ENCODE measurements at places on chromosomes 16 and 17.

- DNase-seq = no peak
Measured at GRCh38 chr17:48236681-48237134, 129.1 kb downstream of the SNX11 start.

GRCh38 chr17:45225964-45226530 lies 4.4 kb downstream of the FMNL1 start:
- peak; percentile 89 for DNase-seq

GRCh38 chr16:25007284-25007984 lies 7.7 kb downstream of the ARHGAP17 start:
- no peak for DNase-seq

DNA sequence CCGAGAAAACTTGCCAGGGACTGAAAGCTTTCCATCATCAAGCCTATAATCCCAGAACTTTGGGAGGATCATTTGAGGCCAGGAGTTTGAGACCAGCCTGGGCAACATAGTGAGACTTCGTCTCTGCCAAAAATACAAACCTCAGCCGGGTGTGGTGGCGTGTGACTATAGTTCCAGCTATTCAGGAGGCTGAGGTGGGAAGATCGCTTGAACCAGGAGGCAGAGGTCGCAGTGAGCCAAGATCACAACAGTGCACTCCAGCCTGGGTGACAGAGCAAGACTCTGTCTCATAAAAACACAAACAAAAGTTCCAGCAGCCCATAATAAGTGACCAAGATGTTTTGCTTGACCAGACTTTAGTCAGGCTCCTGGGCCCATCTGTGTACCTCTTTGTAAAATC lies 1.9 kb downstream of the MEAK7 start:
- peak; percentile 16 for DNase-seq

DNA sequence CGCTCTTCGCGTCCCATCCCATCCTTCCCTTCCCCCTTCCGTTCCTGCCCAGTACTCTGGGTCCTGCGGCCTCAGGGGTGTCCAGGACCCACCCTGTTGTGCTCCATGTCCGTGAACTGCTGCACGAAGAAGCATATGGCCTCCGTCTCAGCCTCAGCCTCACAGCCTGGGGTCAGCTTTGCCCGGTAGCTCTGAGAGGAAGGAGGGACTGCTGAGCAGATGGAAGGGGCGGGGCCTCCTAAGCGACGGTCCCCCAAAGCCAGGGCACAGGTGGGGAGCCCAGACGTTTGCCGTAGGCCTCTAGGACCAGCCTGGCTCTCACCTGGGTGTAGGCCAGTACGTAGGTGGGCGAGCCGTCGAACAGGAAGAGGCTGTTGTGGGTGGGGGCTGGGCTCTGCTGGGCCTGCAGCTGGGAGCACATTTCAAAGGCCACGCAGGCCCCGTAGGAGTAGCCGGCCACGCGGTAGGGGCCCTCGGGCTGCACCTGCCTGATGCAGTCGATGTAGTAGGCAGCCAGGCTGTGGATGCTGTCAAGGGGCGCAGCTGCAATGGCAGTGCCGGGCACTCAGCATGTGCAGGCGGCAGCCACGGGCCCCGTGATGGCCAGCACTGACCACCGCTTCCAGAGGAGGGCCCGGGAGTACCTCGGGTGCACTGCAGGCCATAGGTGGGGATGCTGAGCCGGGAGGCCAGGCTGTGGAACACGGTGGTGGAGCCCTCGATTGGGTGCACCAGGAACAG lies 14.6 kb upstream of the DUS1L start:
- DNase-seq = no peak

GRCh38 chr16:63516394-63516793 lies 1480.2 kb upstream of the CDH8 start:
- DNase-seq = no peak

GRCh38 chr17:78045316-78045715 lies 83.2 kb downstream of the TMC6 start:
- no peak for DNase-seq

DNA sequence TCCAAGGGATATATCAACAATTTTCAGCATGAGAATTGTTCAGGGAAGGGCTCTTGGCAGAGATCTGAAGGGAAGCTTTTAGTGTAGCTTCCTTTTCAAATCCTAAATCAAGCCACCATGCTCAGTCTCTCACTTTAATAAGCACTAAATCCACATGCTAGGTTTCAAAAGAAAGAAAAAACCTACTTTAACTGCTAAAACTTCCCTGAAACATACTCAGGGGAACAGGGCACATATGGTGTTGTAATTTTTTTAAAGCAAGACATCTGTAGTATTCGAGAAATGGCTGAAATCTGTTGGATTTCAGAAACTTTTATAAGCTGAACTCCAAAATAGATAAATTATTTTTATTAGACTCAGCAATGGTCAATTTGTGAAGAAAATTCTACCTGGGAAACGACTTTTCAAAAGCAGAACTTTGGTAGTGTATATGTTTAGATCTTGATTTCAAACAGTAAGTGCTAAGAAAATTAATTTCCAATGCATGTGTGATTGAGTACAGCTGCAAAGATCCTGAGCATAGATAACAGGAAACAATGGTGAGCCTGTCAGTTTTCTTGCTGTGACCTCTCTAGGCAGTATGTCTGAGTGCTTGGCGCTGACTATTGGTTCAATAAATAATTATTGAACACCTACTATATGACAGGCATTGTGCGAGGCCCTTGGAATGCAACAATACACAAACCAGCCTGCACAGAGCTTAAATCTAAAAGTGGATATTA lies 804.5 kb upstream of the SOX9 start:
- DNase-seq = no peak

GRCh38 chr17:59669411-59669810 lies 37.8 kb downstream of the PTRH2 start:
- DNase-seq = no peak

- no peak for DNase-seq
Measured at GRCh38 chr16:52283018-52283417, 263.9 kb downstream of the TOX3 start.

GRCh38 chr16:17658881-17659280 lies 188.1 kb upstream of the XYLT1 start:
- no peak for DNase-seq

DNA sequence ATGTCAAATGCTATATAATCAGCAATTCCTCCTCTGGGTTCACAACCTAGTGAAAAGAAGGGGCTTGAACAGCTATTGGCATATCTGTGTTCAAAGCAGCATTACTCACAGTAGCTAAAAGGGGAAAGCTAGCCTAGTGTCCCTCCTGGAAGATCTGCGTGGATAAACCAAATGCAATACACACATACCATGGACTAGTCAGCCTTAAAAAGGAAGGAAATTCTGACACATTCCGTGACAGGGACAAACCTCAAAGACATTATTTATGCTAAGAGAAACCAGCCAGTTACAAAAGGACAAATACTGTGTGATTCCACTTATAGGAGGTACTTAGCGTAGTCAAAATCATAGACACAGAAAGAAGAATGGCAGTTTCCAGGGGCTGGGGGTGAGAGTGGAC lies 90.1 kb downstream of the XYLT1 start:
- DNase-seq = no peak

- DNase-seq = no peak
Measured at GRCh38 chr16:280991-281659, 734 bp downstream of the ARHGDIG start.

DNA sequence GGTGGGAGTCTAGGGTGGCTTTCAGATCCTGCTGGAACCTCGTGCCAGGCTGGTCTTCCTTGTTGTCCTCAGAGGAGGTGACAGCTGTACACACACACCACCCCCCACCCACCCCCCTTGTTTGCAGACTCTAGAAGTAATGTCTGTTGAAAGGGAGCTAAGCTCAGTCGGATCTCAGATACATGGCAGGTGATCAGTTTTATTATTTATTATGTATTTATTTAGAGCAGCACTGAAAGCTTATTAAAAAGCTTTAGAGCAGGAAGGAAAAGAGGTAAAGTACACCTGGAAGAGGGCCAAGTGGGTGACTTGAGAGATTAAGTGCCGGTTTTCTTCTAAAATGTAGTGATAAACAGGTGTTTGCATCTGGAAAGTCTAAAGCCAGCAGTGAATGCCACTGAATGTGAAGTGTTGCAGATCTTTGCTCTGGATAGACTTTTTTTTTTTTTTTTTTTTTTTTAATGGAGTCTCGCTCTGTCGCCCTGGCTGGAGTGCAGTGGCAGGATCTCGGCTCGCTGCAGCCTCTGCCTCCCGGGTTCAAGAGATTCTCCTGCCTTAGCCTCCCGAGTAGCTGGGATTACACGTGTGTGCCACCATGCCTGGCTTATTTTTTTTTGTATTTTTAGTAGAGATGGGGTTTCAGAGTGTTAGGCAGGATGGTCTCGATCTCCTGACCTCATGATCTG lies 40.2 kb downstream of the FOXK2 start:
- DNase-seq = no peak

- DNase-seq = no peak
Measured at GRCh38 chr17:10837921-10838320, at the start of gene PIRT. TSS of gene PIRT (minus strand) at chr17:10838087. CDS start at chr17:10825645, 12,442 bp downstream.

DNA sequence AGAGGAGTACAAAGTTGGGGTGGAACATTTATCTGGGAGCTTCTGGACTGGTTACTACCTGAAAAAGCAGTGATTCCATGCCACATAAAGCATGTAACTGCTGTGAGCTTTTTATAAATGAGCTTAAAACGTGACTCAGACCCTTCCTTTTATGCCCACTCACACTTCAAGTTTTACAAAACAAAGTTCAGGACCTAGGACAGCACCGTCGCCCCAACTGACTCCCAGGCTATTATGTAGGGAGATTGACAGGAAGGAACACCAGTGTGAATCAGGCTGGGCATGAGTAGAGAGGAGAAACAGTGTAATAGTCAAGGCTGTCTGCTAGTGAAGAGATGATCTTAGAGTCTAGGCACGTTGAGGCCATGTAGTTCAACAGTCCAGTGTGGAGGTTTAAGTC lies 91.6 kb upstream of the DNAH9 start:
- DNase-seq = no peak

- DNase-seq = no peak
Measured at GRCh38 chr16:18788828-18789514, 1.2 kb downstream of the RPS15A start.

DNA sequence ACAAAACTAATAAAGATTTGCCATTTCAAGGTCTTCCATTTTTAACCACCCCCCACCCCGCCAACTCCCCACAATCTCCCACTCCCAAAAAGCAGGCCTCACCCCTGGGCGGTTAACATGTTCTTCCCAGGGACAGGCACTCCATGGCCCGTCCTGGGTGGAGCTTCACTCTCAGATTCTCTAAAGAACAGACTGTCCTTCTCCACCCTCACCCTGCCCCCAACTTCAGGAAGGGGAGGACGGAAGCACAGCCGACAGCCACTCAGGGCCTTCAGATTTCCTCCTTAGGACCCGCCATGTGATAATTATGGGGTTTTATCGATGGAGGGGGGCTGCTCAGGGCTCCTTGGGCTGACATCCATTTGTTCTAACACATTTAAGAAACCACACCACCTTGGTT lies 61.9 kb downstream of the ZFHX3 start:
- DNase-seq = no peak

DNA sequence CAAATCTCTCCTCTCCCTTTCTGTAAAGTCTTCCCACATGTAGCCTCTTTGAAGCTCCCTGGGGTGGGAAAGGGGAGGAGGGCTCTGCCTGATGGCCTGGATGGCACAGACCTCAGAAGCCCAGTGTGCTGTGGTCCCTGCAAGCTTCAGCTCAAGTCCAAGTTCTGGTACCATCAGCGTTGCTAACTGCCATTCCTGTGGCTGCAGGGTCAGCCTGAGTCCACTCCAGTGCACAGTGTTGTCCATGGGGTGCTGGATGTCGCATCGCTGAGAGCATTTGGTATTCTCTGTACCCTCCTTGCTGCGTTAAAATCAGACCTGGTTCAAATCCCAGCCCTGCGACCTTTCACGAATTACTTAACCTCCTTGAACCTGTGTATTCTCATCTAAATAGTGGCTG lies 105.1 kb downstream of the RAB11FIP4 start:
- DNase-seq = no peak

GRCh38 chr16:55380485-55380884 lies 56.5 kb downstream of the IRX6 start:
- DNase-seq = no peak

- DNase-seq = no peak
Measured at GRCh38 chr16:77221482-77221881, 22.3 kb downstream of the SYCE1L start.

DNA sequence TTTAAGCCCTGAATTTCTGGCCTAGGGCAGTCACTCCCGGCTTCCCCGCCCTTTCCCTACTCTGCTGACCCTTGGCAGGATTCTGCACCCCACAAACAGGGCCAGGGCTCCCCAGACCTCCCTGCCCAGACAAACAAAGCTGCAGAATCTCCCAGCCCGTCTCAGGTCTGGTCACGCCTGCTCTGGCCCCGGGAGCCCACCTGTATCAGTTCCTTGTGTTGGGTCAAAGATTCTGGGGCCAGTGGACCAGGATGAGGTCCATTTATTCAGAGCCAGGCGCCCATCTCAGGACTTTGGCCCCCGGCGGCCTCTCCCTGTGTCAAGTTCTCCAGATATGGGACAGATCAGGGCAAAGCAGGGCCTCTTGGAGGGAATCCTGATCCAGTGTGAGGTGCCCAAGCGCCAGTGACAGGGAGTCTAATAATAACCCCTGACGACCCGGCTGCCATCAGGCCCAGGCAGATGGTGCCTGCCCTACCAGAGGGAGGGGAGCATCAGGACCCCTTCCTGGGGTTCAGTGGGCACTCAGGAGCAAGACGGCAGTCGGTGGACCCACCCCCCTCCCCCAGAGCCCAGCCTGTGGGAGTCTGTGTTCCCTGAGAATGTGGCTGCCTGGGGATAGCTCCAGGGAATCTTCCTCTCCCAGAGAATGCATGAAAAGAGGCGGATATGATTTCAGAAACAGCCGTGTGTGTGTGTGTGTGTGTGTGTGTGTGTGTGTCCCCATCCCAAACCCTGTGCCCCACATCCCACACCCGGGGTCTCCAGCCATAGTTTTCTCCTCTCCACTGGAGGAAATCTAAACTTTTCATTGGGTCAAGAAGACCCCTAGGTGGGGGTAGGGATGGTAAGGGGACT lies 1.3 kb downstream of the TTYH2 start:
- no peak for DNase-seq

DNA sequence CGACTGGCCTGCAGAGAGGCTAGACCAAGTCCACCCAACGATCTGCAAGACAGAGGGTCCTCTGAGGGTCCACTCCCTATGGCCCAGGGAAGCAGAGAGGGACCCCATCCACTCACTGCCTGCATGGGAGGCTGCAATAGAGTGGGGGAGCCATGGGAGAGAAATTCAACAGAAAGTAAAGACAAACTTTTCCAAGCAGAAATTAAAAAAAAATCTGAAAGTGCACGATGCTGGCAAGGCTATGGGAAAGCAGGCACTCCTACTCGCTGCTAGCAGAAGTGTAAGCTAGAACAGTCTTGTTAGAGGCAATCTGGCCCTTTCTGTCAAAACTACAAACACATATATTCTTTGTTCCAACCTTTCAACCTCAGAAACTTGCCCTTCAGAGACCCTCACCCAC lies 85.4 kb downstream of the GAS7 start:
- no peak for DNase-seq

- DNase-seq = peak; percentile 80
Measured at GRCh38 chr17:48610282-48611211, at the start of gene HOXB7. TSS of gene HOXB7 (minus strand) at chr17:48611017. CDS start at chr17:48610918, 99 bp downstream.

- DNase-seq = no peak
Measured at GRCh38 chr16:73418051-73418450, 370.1 kb upstream of the ZFHX3 start.

DNA sequence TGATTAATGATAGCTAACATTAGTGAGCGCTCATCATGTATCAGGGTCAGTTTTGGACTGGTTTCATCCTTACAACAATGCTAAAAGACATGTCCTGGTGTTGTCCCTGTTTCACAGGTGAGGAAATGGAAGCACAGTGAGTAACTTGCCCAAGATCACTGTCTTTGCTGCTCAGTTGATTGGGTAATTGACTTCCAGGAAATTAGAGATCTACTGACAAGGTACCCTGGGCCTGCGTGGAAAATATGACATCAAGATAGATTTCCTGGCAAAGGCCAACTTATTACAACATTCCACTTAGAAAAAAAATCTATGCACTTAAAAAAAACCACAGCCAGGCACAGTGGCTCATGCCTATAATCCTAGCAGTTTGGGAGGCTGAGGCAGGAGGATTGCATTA lies 96.3 kb downstream of the CYLD start:
- no peak for DNase-seq
